ENCODE measurements at places on chromosomes 16 and 17.

DNA sequence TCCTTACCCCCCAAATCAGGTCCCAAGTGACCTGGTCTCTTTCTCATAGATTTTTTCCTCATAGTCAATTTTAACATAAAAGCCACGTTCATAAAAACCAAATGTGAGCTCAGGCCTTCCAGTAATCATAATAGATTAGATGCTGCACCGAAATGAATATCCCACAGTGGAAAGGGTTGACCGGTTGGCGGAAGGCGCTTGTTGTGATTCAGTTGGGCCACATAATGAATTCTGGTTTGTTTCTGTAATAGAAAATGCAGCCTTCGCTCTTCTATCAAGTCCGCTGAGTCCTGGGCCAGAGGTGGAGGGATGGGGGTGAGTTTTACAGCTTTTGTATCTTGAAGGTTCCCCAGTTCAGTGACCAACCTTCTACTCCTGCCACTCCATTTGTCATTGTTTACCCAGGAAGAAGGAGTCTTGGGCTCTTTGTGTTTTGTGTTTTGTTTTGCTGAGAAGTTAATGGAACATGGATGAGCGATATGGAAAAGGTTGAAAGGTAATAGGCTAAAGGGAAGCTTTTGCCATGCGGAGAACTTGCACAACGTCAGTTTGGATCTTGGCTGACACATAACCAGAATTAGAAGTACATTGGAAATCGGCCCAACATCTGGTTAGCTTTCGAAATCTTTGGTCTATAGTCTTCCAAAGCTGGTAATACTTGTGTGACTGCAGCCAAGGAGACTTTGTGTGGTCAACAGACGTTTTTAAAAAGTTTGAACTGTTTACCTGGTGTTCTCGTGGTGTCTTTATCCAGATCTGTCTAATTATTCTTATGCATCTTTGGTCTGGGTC is 89.5 kb downstream of the CLEC16A start:
- no peak for DNase-seq

DNA sequence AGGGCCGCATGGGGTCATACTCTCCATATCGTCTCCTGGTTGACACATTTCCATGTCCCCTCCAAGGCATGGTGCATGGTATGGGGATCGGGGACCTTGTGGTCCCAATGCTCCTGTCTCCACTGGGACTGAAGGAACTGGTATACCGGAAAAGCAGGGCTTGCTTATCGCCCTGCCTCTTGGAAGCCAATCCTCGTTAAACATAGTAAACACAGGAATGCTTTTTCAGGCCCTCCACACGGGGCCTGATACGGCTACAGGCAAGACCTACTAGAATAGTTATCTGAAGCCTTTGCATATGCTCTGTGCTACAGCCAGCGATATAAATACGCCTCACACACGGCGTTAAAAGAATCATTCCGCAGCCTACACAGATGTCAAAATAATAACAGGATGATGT is 159.5 kb downstream of the SHISA9 start:
- no peak for DNase-seq

- DNase-seq, result no peak
Observed at GRCh38 chr17:43766413-43767052, 7.9 kb upstream of the SOST start.

GRCh38 chr16:86118467-86119307 is 219.7 kb downstream of the IRF8 start:
- DNase-seq, result no peak

GRCh38 chr17:67435786-67436185 is 58.7 kb downstream of the PITPNC1 start:
- DNase-seq, result no peak

GRCh38 chr16:28897826-28898225 is 19.5 kb downstream of the ATP2A1 start:
- DNase-seq, result no peak

- no peak for DNase-seq
Observed at GRCh38 chr16:28193530-28194423, 18.0 kb downstream of the XPO6 start.

- no peak for DNase-seq
Observed at GRCh38 chr17:42704837-42705494, 22.6 kb downstream of the CNTNAP1 start.

GRCh38 chr17:62854098-62854680 is 46.1 kb upstream of the MARCHF10 start:
- DNase-seq, result no peak

GRCh38 chr17:29004081-29004692 is 1.6 kb downstream of the SEZ6 start:
- no peak for DNase-seq

DNA sequence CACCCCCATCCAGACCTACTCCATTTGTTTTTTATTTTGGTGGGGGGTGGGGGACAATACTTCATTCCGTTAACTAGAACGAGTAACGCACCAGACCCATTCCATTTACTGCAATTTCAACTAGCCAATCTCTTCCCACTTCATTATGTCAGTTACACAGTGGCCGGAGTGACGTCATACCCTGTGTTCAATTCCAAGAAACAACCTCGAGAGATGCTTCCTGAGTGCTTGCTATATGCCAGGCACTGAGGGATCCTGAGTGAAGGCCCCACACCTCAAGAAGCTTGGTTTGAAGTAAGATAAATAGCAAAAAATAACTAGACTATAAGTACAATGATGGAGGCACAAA is 9.1 kb upstream of the SIAH1 start:
- DNase-seq, result no peak

GRCh38 chr17:73706858-73707257 is 62.6 kb upstream of the SDK2 start:
- no peak for DNase-seq

DNA sequence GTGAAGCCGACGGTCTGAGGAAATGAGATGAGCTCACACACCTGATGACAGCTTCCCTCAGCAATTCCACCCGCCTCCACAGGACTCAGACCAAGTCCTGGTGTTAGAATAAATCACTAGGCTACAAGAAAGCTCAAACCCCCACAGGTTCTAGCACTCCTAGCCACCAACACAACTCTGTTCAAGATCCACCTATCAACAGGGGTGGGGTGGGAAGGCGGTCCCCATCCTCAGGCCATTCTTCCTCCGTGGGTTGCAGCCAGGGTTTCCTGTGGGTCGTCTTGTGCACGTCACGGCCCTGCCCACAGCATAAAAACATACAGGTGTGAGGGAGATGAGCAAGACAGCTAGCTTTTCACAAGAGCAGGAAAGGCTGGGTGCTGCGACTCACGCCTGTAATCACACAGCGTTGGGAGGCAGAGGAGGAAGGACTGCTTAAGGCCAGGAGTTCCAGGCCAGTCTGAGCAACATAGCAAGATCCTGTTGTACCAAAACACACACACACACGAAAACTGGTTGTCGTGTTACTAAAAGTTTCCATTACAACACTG is 81.1 kb downstream of the ANKRD11 start:
- peak; percentile 30 for DNase-seq
